ENCODE measurements at places on chromosomes 2 and 18. TPM values are rescaled to one million over a fixed set of nuclear protein-coding genes. Genes with fewer than 3 reads are reported as not detected.

DNA sequence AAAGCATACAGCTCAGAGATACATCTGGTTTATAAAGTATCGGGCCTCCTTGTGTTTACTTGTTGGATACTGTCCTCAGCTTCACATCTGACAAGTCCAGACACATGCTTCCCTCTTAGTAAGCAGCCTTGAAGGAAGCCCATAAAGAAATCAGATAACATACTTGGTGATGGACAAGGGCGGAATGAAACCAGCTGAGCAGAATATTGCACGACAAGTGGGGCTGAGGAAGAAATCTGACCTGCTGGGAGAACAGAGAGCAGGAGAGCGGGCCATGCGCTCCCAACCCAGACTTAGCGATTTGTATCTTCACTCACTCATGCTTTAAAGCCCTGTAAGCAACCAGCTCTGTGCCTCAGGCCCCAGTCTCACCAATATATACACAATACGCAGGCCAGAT, 208.4 kb downstream of the CDH20 start:
- H3K27me3 ChIP-seq = no peaks in the 10 kb centered on the region
- no peak overlapping the region for H3K27ac ChIP-seq
- H3K36me3 ChIP-seq = no peaks in the 10 kb centered on the region
- no peaks in the 10 kb centered on the region for H3K4me1 ChIP-seq
- no peak overlapping the region for H3K4me3 ChIP-seq
- DNase-seq = no peak

- peaks cover 37% of the 10 kb centered on the region for H3K27me3 ChIP-seq
- H3K4me3 ChIP-seq = no peak overlapping the region
- no peak for DNase-seq
- peaks cover 16% of the 10 kb centered on the region for H3K4me1 ChIP-seq
Measured at GRCh38 chr18:48159816-48160215, 229.4 kb upstream of the SMAD2 start.

GRCh38 chr2:29110916-29111535, 4.2 kb upstream of the CLIP4 start:
- no peaks in the 10 kb centered on the region for H3K36me3 ChIP-seq
- no peak for DNase-seq
- H3K4me3 ChIP-seq = no peak overlapping the region

GRCh38 chr2:54940723-54941122, 109.5 kb downstream of the RTN4 start:
- no peaks in the 10 kb centered on the region for H3K27me3 ChIP-seq
- no peak overlapping the region for H3K27ac ChIP-seq
- H3K4me1 ChIP-seq = no peaks in the 10 kb centered on the region
- no peaks in the 10 kb centered on the region for H3K36me3 ChIP-seq

ANKRD39 gene
- total RNA-seq = 18.3 TPM

PLA2R1 gene
- total RNA-seq = 0.78 TPM

HNRNPLL gene
- 53.4 TPM for total RNA-seq

MERTK gene
- 8.7 TPM for total RNA-seq
